ENCODE measurements at places on chromosomes 2 and 18. TPM values are rescaled to one million over a fixed set of nuclear protein-coding genes. Genes with fewer than 3 reads are reported as not detected.

MERTK gene
- 24.4 TPM for polyA plus RNA-seq

DNA sequence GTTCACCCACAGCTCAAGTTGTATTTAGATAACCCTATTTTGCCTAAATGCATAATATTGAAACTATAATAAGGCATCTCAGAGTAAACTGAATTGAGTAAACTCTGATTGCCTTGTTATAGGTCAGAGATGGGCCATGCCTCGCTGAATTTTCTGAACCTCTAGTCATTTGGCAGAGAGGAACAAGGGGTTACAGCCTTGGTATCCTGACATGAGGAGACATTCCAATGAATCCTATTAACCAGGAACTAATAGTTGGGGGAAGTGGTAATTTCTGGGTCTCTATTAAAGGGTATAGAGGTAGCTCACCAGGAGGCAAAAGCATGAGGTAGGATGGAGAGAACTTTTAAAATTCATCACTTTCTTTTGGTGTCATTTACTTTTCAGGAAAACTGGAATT, 227.4 kb upstream of the CHST9 start:
- no peak for DNase-seq

DNA sequence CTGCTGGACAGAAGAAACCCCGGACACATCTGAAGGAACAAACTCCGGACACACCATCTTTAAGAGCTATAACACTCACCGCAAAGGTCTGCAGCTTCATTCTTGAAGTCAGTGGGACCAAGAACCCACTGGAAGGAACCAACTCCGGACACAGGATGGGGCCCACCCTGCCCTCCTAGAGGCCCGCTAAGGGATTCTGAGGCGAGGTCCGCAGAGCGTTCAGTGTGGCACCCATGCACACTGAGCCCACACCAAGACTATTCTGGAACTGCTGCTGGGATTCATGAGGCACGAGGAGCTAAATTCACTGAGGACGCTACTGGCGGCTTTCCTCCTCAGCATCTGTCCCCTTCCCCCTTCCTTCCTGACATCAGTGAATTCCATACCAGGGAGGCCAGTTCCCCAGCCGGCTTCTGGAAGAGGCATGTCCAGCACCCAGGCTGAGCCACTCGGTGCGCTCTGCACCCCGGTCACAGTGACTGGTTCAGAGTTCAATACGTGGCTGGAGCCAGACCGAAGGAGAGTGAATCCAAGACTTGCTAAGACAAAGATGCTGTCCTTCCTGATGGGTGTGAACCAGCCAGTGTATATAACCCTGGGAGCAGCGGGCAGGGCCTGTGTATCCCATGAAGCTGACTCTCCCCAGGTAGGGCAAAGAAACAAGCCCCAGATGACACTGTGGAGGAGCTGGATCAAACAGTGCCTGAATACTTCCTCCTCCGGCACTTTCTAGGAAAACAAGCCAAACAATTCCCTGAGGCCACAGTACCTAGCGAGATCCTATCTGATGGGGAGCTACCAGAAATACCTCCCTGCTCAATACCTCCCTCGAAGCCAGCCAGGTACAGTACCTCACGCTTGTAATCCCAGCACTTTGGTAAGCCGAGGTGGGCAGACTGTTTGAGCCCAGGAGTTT, 11.1 kb downstream of the HDAC4 start:
- DNase-seq = no peak

AP1S3 gene
- polyA plus RNA-seq = 16.1 TPM

DNA sequence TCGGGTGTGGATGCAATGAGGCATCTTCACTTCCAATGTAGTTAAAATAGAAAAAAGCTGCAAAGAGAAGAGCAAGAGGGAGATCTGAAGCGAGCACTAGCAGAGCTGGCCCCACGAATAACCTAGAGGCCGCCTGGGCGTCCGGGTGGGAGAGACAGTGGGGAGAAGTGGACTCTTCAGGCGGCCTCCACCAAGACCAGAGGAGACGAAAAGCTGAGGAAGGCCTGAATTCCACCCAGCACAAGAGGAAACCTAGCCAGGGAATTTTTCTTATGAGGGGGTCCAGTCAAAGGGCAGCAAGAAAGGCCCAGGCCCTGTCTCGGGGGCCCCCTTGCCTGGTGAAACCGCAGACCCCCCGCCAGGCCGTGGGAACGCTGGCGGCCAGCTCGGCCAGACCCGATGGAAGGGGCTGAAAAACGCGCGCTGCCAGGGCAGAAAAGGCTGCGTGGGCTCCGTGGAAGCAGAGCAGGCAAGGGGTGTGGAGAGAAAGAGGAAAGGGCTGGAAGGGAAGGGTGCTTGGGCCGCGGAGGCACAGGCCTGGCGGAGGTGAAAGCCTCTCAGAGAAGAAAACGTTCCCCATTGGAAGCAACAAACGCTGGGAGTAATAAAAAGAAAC, 69.2 kb downstream of the KCTD1 start:
- DNase-seq = no peak
